Heart right ventricle (tissue), 16 donors: ENCODE measurements at places on chromosomes 1 and 21. TPM values are rescaled to one million over a fixed set of nuclear protein-coding genes. Genes with fewer than 3 reads are reported as not detected.

GRCh38 chr1:222275729-222276465 is 272.0 kb downstream of the HHIPL2 start:
- no peaks in the 10 kb centered on the region for H3K4me1 ChIP-seq
- H3K27me3 ChIP-seq: no peaks in the 10 kb centered on the region
- DNase-seq: no peak
- no peak overlapping the region for H3K27ac ChIP-seq

DNA sequence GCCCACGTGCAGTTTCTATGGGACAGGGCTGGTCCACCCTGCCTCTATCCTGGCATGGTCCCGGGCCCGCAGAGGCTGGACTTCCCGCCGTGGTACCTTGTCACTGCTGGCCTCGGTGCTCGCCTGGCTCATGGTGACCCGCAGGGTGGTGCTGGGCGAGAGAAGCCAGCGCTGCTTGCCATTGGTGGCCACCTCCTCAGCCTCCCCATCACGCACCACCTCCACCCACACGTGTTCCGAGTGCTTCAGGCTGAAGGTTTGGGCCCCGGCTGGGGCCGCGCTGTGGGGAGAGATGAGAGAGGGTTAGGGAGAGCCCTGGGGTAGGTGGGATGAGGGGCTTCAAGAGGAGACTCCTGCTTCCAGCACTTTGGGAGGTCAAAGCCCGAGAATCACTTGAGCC is 14.5 kb downstream of the PADI2 start:
- H3K27me3 ChIP-seq: no peaks in the 10 kb centered on the region
- no peaks in the 10 kb centered on the region for H3K36me3 ChIP-seq
- H3K4me1 ChIP-seq: no peaks in the 10 kb centered on the region
- H3K4me3 ChIP-seq: no peak overlapping the region
- no peak overlapping the region for H3K27ac ChIP-seq
- DNase-seq: no peak

GRCh38 chr1:229105109-229105508 is 165.8 kb upstream of the RAB4A start:
- no peaks in the 10 kb centered on the region for H3K4me1 ChIP-seq
- no peak overlapping the region for H3K4me3 ChIP-seq
- H3K27ac ChIP-seq: no peak overlapping the region
- no peaks in the 10 kb centered on the region for H3K36me3 ChIP-seq
- H3K27me3 ChIP-seq: peaks cover 5% of the 10 kb centered on the region

- H3K4me3 ChIP-seq: no peak overlapping the region
- H3K4me1 ChIP-seq: no peaks in the 10 kb centered on the region
- H3K36me3 ChIP-seq: no peaks in the 10 kb centered on the region
- H3K27me3 ChIP-seq: peaks cover 9% of the 10 kb centered on the region
- H3K27ac ChIP-seq: no peak overlapping the region
- no peak for DNase-seq
These were observed 17.5 kb upstream of the PRKAA2 start for GRCh38 chr1:56627636-56628039.

GRCh38 chr1:40270152-40270834 is 12.3 kb downstream of the ZMPSTE24 start:
- no peak overlapping the region for H3K4me3 ChIP-seq
- no peaks in the 10 kb centered on the region for H3K36me3 ChIP-seq
- H3K27ac ChIP-seq: no peak overlapping the region
- H3K4me1 ChIP-seq: no peaks in the 10 kb centered on the region

DNA sequence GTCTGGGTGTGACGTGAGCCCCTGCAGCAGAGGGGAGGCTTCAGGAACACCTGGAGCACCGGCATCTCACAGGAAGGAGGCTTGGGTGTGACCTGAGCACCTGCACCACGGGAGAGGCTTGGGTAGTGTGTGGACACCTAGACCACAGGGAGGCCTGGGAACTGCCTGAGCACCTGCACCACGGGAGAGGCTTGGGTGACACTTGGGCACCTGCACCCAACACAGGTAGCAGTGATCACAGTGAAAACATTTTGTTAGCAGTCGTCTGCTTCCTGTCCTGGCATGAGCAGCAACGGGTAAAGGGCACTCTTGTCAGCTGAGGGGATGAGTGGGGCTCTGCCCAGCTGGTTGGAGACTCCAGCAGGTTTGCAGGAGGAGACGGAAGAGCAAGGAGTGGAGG is 22.4 kb downstream of the LRRC3 start:
- no peak for DNase-seq
- H3K4me1 ChIP-seq: peaks cover 17% of the 10 kb centered on the region
- H3K36me3 ChIP-seq: no peaks in the 10 kb centered on the region
- H3K27me3 ChIP-seq: no peaks in the 10 kb centered on the region
- H3K4me3 ChIP-seq: no peak overlapping the region

GRCh38 chr1:26768755-26769154 is 19.0 kb upstream of the PIGV start:
- peak overlapping the region; percentile 41 for H3K27ac ChIP-seq
- DNase-seq: peak; percentile 59
- H3K4me1 ChIP-seq: peaks cover 36% of the 10 kb centered on the region
- H3K27me3 ChIP-seq: no peaks in the 10 kb centered on the region

- no peaks in the 10 kb centered on the region for H3K36me3 ChIP-seq
- peak; percentile 6 for DNase-seq
- H3K4me1 ChIP-seq: no peaks in the 10 kb centered on the region
- no peak overlapping the region for H3K4me3 ChIP-seq
These were observed 838 bp downstream of the TTC34 start for GRCh38 chr1:2800664-2801045.

The TPTE gene
- total RNA-seq: not detected

The SPRR2G gene
- not detected for total RNA-seq

The IL20 gene
- not detected for total RNA-seq

The PRELP gene
- total RNA-seq: 20.2 TPM

The PADI6 gene
- not detected for total RNA-seq

The NOS1AP gene
- total RNA-seq: 3.9 TPM

The FAM72C gene
- 0.30 TPM for total RNA-seq

The C1orf141 gene
- total RNA-seq: not detected

The TDRD10 gene
- total RNA-seq: 3.8 TPM

The CYP4A22 gene
- total RNA-seq: not detected
